Left renal pelvis (tissue), 4 donors: ENCODE measurements at places on chromosomes 4 and X.
A peak's percentile ranks its signal among the peaks of the same experiment; 100 is the strongest.

DNA sequence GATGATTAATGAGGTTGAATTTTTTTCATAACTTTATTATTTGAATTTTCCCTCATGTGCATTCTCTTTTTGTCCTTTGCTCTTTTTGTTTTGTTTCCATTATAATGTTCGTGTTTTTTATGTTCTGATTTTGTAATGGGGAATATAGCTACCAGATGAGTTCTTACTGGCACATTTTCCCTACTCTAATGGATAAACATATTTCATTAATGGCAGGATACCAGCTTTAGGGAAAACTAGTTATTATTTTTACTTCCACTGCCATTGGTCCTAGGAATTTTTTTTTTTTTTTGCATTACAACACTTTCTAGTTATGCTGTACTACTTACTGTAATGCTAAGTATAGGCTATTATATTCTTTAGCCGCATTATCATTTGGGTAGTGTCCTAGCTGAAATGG, 286.3 kb downstream of the SPRY1 start:
- DNase-seq = no peak

GRCh38 chr4:56653461-56654237, 27.4 kb downstream of the HOPX start:
- no peak for DNase-seq

DNA sequence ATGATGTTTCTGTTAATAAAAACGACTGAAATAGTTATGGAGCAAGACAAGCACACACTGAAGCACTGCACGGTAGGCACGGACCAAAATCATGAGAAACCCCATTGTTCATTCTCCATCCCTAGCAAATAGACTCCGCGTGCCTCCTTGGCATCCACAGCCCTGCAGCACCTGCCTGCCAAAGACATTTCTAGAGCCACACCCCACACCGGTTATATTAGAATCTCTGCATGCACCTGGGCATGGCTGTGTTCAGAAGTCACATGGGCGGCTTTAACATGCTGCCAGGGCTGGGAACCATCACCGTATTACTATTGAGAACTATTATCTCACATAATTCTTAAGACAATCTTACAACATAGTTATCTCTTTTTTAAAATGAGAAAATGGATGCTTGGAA, 5.9 kb downstream of the PDLIM3 start:
- DNase-seq = no peak

- DNase-seq = peak; percentile 9
Observed at GRCh38 chrX:110795645-110796406, at the start of gene CHRDL1. Gene CHRDL1, minus strand, starts transcription at chrX:110795817. Its CDS starts 3,636 bp downstream, at chrX:110792181.

GRCh38 chr4:76011700-76012387, 4.5 kb upstream of the CXCL9 start:
- DNase-seq = no peak

DNA sequence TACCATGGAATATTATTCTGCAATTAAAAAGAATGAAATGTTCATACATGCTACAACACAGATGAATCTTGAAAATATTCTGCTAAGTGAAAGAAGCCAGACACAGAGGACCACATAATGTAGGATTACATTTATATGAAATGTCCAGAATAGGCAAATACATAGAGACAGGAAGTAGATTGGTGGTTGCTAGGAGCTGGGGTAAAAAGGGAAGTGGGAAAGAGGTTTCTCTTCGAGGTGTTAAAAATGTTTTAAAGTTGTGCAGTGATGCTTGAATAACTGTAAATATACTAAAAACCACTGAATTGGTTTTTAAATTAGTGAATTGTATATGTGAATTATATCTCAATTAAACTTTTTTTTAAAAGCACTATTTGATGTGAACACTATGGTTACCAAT, 3.6 kb upstream of the NXT2 start:
- DNase-seq = no peak

GRCh38 chr4:3363411-3364141, 70.8 kb downstream of the RGS12 start:
- no peak for DNase-seq

GRCh38 chrX:103730796-103731493, 20.2 kb downstream of the TMEM31 start:
- DNase-seq = no peak

- DNase-seq = no peak
Observed at GRCh38 chrX:23851544-23851943, 56.2 kb downstream of the APOO start.

DNA sequence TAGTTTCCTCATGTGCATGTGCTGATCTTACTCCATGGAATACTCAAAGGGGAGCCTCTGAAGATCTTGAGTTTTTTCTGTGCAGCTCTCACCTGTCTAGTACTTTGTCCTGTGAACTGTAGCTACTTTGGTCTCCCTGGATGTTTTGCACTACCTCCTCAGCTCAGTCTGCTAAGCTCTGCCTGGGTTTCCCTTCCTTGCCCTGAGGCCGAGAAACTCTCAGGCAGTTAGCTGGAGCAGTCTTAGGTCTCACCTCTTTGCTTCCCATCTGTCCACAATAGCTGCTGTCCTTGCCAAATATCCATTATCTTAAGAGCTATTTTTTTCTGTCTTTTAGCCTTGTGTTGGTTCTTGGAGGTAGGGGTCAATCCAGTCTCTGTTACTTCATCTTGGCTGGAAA, 11.6 kb downstream of the THAP6 start:
- DNase-seq = no peak

DNA sequence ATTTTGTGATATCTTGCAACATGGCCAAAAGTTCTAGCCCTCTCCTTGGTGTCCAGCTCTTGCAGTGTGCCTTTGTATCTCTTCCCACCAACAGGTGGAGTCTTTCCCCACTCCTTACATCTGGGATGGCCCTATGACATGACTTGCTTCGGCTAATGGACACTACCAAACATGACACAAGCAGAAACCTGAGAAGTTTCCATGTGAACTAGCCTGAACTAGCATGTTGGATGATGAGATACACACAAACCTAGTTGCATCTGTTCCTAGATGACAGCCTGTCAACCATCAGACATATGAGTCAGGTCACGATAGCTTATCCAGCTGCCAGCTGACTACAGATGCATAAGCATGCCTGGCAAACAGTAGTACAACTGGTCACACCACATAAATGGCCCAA, 207.5 kb upstream of the FTHL17 start:
- no peak for DNase-seq

DNA sequence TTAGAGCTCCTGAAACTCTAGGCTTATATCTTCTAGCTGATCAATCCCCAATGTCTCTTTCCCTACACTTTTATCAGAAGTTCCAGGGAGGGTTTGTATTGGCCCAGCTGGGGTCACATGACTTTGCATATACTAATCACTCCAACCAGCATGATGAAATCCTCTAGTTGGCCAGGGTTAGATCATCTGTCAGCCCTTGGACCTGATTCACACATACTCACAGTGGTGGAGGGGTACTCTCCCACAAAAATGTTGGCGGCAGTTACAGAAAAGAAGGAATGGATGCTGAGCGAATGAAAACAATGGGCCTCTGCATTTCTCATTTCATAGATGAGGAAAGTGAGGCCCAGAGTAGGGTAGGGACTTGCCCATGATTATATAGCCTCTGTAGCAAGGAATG, 151.1 kb downstream of the PJA1 start:
- DNase-seq = no peak

DNA sequence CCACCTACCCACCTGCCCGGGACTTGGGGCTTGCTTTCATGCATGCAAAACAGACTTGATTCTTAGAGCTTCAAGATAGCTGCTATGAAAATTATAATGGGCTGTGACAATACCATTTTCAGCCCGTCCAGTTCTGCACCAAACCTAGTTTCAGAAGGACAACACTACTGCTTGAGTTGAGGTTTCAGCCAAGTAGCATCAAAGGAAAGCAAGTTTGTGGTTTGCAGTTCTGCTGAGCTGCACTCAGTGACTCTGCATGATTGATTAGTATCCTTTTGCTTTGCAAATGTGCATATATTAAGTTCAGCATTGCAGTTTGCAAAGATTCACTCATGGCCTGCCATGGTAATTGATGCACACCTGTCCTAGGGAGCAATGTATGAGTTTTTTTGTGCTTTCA, 442.7 kb downstream of the RPA4 start:
- DNase-seq = no peak

- DNase-seq = no peak
Observed at GRCh38 chr4:128831531-128832242, 22.2 kb downstream of the JADE1 start.

- no peak for DNase-seq
Observed at GRCh38 chrX:46978341-46979291, 66.4 kb downstream of the JADE3 start.

- no peak for DNase-seq
Observed at GRCh38 chrX:150983521-150984168, 510 bp downstream of the HMGB3 start.

DNA sequence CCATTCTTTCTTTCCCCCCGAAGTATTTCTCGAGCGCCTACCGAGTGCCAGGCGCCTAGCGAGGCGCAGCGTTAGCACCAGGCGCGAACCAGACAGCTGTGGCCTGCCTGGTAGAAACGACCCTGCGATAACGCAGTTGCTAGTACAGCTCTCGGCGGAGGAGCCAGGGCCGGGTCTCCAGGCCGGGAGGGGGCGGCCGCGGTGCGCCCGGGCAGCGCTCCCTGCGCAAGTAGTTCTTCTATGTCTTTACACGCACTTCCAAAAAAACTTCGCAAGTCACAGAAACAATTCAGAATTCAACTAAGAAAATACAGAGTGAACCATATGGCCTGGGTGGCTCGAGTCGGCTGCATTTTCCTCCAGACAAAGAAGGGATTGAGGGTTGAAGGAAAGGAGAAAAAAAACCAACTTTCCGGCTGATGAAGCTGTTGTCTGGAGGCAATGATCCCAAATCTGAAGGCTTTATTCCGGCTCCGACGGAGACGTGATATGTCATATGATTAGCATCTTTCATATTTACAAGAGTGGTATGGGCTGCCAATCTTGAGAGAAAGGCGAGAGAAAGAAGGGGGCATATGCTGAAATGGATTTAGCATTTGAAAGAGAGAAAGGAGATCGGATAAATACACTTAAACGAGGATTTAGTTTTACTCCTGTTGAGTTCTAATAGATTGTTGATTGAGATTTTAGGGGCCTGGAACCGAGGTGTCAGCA, 7.2 kb upstream of the NEUROG2 start:
- DNase-seq = no peak

DNA sequence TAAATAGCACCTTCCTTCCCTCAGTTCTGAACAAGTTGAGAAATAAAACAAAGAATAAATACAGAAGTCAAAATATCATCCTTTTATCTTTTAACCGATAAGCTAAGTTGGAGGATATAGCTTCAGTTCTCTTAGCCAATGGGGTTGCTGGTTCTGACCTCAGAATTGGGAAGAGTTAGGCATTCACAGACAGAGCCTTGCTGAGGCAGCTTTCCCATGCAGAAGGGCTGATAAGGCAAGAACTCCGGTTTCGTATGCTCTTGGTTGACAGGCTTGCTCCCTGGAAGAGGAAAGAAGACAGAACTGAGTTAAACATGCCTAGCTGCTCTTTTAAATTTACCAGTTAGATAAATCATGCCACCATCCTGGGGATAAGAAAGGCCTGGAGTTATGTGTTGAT, 17.6 kb downstream of the FRAS1 start:
- DNase-seq = no peak

DNA sequence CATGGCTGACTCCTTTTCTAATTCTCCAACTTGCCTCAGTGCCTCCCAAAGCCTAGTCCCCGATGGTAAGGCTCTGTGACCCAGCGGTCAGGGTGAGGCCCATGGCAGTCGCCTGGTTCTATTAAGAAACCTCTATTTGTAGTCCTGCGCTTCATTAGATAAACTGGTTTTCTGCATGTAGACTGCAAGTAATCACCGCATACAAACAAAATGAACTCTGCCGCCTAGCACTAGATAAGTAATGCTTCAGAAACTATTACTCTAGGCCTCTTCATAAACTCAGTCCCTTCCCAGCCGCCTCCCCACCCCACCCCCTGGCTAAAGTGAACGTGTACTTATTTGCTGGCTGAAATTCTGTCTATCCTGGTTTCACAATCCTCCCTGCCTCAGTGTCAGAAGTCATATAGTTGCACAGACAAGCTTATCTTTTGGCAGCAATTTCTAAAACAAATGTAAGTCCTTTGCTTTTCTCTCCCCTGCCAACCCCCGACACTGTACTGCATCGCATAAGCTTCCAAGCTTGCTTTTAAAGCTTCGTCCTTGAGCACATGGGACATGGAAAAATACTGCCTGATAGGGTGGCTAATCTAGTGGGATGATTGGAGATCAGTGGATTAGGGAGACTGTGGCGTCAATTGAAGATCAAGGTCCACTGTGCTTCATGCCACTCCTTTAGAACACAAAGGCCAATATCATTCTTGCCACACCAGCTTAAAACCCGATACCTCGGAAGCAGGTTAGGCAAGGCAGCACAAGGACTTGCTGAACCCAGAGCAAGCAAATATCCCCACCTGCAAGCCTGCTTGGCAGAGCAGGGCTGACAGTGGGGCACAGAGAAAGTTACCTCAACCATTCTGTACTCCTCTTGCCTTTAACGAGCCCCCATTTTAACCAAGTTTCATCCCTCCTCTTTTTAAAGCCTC, 125.8 kb downstream of the IRF2 start:
- DNase-seq = no peak
